ENCODE measurements at places on chromosomes 5 and 9.

DNA sequence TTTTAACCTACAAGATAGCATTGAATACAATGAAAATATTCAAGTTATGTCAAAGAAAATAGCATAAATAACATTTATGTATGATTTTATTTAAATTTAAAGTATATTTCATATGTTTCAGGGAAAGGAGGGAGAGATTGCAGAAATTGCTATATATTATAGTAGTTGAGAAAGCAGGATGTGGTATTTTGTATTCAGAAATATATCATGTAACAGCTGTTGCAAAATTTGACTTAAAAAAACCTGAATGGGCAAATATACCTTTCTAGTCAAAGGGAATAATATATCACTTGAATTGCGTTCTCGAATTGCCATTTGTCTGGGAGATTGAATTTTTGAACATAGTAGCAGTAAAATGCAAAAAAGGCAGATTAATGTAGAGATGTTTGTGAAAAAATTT is 80.6 kb downstream of the PAM start:
- DNase-seq: no peak

DNA sequence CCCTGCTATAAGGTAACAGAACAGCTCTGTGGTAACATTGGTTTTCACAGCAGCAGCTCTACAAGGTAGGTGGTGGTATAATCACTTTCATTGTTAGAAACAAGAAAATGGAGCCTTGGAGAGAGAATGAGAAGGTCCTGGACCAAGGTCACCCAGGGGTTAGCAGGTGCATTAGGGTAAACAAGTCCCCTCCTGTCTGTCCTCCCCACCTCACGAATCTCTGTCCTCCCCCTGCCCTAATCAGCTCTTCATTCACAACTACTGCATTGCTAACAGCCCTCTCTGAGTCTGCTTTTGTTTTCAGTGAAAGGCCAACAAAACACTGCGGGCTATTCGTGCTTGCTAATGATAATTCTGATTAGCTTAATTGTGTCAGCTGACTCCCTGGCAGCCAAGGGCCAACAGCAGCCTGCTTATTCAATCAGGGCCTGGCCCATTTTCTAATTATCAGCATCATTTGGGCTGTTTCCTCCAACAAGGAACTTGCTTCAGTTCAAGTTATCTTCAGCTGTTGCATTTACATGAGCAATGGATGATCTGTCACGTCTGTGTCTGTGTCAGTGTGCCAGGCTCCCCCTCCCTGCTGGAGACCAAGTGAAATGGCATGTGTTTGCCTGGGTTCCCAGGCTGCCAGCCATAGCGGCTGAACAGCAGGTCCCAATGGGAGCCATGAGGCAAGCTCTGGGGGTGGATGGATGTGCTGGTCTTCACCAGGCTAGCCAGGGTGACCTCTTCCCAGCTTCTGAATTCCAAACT is 56.7 kb upstream of the EQTN start:
- DNase-seq: peak; percentile 16

DNA sequence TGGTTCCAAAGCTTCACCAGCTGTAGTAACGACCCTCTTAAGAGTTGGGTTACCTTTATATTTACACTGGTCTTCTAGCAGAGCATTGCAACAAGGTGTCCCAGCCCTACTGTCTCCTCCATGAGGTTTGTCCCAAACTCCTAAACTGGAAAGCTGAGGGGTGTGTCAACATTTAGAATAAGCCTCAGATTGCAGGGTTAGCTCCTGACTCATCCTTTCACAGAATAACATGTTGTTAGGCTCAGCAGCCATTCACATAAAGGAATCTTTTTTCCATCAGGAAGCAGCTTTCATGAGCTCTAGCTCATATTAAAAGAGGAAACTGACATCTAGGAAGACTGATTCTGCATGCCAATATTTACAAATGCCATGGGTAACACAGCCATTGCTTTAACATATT is 238.7 kb downstream of the EFNA5 start:
- DNase-seq: no peak

- DNase-seq: no peak
Measured at GRCh38 chr9:75013735-75014134, 14.4 kb downstream of the CARNMT1 start.

- no peak for DNase-seq
Measured at GRCh38 chr5:180545248-180545647, 46.1 kb downstream of the SCGB3A1 start.

- DNase-seq: no peak
Measured at GRCh38 chr9:7360513-7360912, 439.1 kb downstream of the DMAC1 start.

DNA sequence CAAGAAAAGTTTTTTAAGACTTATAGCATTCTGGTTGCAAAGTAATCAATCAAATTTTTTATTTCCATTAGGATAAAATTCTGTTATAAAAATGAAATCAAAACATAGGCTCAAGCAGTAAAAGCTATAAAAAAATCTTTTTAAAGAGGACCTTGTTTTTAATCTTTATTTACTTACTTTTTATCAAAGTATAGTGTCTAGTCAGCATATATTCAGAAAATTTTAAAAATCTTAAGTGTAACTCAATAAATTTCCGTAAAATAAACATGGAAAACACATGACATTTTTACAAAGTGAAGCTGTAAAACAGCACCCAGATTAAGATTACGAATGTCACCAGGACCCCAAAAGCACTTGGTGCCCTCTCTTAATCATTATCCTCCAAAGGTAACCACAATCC is 302.4 kb downstream of the TMEM161B start:
- DNase-seq: no peak

DNA sequence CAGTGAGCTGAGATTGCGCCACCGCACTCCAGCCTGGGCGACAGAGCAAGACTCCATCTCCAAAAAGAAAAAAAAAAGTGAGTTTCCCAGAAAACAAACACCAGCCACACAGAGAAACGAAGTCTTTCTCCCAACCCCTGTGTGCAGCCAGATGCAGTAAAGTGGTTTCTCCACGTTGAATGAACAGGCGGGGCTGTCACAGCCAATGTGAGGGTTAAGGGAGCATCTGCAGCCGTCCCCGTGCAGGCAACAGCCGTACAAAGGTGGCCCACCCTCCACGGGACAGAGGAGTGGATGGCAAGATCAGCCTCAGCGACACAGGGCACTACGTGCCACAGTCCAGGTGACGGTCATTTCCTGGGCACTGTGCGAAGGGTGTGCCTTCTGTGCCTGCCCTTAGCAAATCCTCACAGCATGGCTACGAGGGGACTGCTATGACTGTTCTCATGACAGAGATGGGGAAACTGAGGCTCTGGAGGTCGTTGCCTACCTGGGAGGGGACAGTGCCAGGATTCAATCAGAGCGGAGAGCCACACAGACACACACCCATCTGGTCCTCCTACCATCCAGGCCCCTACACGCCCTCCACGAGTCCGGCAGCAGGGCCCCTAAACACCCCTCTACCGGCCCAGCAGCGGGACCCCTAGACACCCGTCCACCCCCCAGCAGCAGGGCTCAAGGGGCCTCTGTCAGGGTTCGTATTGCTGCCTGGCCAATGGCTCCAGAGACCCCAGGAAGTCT is 2.3 kb downstream of the VAV2 start:
- DNase-seq: no peak
